ENCODE measurements at places on chromosomes 2 and 18.

- DNase-seq = no peak
Measured at GRCh38 chr2:111972955-111973565, 74.7 kb downstream of the MERTK start.

DNA sequence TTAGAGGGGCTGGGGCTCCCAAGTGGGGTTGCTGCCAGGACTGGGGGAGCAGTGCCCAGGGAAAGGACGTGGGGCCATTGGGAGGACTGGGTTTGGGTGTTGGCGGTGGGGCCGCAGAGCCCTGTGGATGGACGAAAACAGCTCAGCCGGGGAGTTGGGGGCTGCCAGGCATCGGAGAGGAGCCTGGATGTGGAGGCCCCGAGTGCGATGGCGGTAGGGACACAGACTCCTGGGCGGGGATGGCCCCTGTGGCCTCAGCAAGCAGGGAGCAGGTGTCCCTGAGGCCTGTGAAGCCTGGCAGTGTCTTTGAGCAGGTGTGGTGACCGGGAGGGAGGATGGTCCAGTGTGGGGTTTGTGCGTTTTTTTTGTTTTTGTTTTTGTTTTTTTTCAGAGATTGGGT, 13.3 kb downstream of the CTDP1 start:
- no peak for DNase-seq

GRCh38 chr18:56652802-56653201, 1.6 kb downstream of the WDR7 start:
- DNase-seq = no peak

- DNase-seq = no peak
Measured at GRCh38 chr2:181959508-181959907, 26.1 kb upstream of the PPP1R1C start.

DNA sequence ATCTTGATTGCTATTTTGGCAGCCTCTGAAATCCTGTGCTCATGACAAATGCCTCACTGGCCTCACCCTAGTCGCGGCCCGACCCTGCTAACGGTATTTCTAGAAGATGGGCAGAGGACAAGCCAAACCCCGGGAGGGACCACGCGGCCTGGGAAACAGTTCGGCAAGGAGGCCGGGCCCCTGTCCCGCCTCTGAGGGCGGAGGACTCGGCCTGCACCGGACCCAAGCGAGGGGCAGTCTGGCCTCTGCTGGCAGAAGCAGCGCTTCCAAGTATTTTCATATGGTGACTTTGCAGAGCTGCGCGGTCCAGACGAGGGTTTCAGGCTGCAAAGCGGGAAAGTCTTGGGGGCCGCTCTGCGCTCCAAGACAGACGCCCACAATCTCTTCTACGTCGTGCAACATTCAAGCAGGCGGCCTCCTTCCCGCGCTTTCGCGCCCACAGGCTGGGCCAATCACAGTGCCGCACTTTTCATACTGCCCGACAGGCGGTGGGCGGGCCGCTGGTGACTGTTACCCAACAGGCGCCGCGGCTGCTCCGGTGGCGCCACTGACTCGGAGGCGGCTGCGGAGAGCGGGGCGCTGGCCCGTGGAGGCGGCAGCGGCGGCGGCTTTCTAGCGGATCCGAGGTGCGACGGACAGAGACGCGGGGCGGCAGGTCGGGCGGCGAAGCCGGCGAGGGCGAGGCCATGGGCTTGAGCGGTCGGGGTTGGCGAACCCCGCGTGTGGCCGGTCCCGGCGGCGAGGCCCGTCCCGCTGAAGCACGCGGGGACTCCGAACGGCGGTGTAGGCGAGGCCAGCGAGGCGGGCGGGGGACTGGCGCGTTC, at the start of gene RBM44:
TSS of gene RBM44 (plus strand) at position 544 of the 824 bp plus-strand sequence. CDS start 14,831 bp downstream, outside the sequence.
- DNase-seq = no peak

DNA sequence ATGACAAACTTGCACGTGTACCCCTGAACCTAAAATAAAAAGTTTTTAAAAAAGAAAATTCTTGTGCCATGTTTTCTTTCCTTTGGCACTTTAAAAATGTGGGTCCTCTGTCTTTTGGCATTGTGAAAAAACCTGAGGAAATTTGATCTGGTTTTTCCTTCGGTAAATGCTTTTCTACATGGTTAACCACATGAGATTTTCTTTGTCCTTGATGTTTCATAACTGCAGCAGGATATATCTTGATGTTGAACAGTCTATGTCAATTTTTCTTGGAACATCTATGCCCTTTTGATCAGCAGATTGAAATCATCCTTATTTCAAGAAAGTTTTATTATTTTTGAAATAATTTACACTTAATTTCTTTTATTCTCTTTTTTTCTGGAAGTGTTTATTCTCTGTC, 109.1 kb downstream of the TMEM17 start:
- no peak for DNase-seq

DNA sequence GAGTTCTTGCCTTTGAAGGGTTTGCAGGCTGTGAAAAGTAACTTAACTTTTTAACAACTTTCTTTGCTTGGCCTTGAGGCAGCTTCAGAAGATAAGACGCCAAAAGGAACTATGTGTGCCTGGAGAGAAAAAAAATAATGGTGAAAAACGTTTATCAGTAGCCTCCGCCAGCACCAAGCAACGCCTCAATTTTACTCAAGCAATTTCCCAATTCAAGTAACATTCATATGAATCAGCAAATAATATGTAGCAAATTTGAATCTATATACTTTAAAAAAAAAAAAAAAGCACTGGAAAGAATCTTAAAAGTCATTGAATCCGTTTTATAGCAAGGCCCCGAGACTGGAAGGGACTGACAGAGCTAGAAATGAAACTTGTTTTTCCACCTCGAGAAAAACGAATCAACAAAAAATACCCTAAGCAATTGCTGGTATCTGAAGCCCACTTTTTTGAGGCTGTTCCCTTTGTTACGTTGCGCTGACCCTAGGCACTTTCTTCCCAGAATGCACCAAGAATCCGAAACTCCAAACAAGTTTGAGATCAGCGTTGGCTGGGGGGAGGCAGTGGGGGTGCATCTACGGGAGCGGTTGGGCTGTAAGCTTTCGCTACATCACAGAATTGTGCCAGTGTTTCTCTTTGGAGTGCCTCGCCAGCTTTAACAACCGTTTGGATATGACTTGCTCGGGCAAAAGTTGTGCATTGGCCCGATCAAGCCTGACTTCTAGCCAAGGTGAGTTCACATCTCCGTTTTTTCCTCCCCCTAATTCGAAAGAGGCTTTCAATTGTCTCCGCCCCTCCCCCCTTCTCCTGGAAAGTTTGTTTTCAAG, 2.7 kb upstream of the TGIF1 start:
- DNase-seq = no peak

- no peak for DNase-seq
Measured at GRCh38 chr2:119862127-119862889, 102.6 kb downstream of the PTPN4 start.

GRCh38 chr2:170255971-170256370, 78.0 kb downstream of the MYO3B start:
- DNase-seq = no peak

DNA sequence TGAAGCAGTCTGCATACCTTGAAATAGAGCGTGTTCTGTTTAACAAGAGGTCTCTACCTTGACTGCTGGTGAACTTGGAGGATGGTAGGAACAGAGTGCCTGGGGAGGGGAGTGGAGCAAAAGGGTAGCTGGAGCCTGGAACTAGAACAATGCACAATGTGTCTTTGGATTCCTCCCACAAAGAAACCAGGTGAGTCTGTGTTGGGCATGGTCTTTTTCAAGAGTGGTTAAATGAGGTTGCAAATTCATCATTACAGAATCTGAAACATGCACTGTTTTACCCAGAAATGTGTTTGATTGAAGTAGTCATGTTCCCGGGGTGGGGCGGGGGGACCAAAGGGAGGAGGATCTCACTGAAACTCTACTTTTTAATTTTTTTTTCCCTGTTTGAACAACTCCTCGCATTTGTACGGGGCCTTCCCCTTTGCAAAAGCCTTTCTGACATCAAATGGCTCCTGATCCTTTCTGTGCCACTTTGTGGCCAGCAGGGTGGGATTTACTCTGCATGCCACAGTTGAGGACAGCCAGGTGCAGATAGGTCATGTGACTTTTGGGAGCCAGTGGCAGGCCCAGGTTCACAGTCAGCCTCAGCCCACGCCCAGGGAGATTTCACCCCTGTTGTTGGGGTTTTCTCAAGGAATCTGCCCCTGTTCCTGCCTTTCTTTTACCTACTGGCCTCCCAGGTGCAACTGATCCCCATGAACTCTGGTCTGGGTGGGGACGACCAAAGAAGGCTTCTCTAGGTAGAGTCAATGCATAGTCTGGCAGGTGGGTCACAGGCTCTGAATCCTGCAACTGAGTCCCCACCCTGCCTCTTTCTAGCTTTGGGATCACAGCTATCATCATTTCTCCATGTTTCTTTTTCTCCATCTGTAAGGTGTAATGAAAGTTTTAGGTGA, 28.2 kb downstream of the MYCN start:
- DNase-seq = no peak

- no peak for DNase-seq
Measured at GRCh38 chr18:24633121-24633520, 172.7 kb downstream of the HRH4 start.

DNA sequence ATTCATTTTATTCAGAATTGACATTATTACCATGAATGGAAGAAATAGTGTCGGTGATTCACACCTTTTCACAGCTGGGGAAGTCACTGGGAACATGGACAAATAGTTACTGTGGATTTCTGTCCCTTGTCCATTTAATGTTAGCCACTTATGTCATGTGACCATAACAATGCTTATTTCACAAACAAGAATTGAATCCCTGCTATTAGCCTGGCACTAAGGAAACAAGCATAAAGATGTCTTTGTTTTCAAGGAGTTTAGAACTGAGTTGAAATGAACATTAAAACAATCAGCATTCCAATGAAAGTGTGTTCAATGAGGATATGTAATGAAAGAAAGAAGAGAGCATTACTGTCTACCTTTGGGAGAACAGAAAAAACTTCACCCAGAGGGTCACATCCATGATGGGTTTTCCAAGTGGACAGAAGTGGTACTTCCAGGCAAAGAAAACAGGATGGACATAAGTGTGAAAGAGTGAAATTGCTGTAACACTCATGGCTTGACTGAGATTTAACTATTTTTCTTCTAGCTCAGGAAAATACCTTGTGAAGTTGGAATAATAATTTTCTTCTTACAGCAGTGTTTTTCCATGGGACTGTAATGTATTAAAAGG, 324.5 kb upstream of the UBE2E3 start:
- DNase-seq = no peak

GRCh38 chr2:220915092-220915623, 656.9 kb downstream of the EPHA4 start:
- no peak for DNase-seq

DNA sequence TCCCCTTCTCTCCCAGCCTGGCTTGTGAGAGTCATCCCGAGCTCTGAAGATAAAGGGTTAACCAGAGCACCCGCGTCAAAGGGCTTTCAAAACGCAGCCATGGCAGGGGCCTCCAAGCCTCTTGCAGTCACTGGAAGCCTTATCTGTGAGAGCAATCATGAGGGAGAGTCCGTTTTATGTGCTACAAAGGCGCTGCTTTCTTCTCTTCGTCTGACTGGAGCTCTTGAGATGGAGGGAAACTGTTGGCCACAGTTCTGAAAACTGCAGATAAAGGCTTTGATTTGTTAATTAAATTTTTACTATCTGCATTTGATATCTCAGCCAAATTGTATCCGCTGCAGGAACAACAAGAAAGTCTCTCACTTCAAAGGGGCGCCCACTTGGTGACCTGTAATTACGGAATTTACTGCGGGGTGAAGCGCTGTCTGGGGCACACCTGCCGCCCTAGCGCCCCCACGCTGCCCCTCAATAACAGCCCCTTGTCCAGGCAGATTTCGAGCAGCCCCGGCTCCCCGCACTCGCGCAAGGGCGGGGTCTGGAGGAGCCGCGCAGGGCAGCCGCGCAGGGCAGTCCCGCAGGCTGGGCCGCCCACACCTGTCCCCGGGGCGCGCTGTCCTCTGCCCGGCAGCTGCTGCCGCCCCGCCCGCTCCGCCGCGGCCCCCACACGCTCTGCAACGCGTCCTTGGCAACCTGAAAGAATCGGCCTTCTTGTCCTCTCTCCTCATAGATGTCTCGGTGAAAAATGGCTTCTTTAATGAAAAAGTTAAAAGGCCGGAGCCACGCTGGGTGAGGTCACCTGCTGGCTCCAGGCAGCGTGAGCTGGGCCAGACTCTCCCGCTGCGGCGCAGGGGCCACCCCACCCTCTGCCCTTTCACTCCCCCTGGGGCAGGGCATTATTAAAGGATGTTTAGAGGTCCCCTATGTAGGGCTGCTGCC, 217.9 kb downstream of the VAPA start:
- DNase-seq = no peak

DNA sequence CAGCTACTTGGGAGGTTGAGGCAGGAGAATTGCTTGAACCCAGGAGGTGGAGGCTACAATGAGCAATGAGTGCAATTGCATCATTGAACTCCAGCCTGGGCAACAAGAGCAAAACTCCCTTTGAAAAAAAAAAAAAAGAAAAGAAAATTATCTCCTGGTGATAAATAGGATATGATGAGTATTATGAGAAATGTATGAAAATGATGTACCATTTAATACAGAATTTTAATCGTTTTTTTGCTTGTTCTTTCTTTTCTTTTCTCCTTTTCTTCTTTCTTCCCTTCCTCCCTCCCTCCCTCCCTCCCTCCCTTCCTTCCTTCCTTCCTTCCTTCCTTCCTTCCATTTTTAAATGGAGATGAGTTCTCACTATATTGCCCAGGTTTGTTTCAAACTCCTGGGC, 40.4 kb downstream of the TTC27 start:
- no peak for DNase-seq

- DNase-seq = no peak
Measured at GRCh38 chr2:44546459-44547127, 184.8 kb downstream of the CAMKMT start.

GRCh38 chr18:61785588-61785987, 107.2 kb downstream of the RNF152 start:
- no peak for DNase-seq

- no peak for DNase-seq
Measured at GRCh38 chr2:179818546-179818945, 42.9 kb downstream of the ZNF385B start.

GRCh38 chr2:204794624-204795023, 249.3 kb downstream of the PARD3B start:
- DNase-seq = no peak

GRCh38 chr2:19574778-19575260, 216.4 kb upstream of the OSR1 start:
- no peak for DNase-seq

GRCh38 chr2:67318563-67318962, 78.6 kb upstream of the ETAA1 start:
- DNase-seq = no peak

DNA sequence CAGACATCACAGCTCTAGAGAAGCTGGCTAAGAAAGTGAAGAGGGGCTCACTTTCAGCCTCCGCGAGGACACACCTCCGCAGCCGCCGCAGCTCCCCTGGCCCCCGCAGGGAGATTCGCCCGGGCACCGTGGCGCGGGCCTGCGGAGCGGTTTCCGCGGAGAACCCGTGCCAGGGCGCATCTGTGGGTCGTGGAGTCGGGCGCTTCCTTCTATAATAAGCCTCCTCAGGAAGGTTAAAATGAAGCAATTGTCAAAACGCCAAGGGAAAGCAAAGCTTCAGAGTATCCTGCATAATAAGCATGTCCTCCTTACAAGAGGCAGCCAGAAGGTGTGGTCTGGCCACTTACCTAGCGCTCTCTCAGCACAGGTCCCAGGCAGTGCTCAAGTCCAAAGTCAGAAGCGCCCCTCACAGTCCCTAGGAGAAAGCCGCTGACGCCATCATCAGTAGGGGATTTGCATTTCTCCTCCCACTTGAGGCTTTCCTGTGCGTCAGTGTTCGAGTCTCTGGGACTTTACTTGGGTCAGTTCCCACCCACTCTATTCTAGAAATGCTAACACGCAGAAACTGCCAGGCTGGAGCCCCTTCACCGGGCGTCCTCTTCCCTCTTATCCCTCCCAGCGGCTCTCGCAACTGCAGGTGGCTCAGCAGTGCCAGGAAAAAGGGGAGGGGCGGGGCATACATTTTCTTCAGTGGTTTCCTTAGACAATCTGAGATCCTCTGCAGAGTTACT, at the start of gene STAT4:
TSS of gene STAT4 (minus strand) at position 395 of the 731 bp plus-strand sequence. CDS start 2,791 bp downstream, outside the sequence.
- DNase-seq = peak; percentile 52

GRCh38 chr2:68741238-68741637, 6.6 kb downstream of the ARHGAP25 start:
- no peak for DNase-seq

Measured in activated naive CD4-positive, alpha-beta T cell (primary cell).